ENCODE measurements at places on chromosomes 5 and 9.

DNA sequence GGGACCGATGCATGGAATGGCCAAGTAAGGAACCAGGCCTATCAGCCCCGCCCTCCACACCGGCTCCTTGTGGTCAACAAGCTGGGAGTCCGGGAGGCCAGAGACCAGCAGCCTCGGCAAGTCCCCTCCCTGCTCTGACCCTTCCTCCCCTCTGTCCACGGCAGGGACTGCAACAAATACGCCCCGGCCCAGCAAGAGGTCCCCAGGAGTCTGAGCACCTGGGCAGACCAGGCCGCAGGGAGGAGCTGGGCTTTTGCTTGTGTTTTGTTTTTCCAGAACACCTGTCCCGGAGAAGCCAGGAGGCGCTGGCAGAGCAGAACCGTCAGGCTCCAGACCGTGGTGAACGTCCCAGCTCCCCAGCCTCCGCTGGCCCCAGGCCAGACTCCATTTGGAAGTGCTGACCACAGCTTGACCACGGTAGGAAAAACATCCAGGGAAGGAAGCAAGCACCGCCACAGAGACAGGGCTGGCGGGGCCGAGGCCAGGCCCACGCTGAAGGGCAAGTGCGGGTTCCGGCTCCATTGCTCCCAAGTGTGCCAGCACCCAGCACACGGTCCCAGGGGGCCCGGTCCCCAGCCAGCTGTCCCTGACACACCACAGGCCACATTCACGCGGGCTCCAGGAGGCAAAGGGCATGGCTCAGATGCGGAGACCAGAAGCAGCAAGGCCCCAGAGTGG lies 56.7 kb downstream of the VAV2 start:
- no peak for DNase-seq

DNA sequence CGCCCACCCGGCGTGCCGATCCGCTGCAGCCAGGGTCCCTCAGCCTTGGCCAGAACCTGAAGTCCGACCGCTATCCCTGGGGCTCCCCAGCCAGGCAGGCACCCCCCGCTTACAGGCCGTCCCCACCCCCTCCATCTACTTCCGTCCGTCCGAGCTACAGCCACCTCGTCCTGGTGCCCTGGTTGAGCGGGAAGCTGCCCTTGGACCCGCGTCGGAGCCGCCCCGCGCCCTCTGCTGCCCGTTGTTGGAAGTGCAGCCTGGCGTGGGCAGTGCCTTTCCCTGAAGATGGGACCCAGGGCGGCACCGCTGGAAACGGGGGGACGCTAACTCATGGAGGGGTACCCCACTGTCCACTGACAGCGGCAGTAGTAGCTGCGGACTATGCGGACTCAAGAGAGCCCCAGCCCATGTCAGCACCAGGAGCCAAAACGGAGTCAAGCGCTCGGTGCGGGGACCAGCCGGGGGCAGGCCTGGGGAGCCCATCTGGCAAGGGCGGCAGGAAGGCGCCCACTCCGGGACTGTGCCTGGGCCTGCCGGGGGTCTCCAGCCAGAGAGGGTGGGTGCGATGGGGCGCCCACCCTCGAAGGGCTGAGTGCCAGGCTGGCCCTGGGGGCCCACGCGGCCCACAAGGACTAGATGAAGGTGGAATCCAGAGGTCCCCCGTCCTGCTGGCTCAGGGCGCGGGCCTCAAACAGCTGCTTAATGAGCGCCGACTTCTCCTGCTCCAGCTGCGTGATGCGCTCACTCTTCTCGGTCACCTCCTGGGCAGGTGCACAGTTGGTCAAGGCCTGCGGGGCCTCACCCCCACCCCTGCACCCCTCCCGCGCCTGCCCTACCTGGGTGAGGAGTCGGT lies 6.1 kb downstream of the SAPCD2 start:
- DNase-seq, result peak; percentile 36

DNA sequence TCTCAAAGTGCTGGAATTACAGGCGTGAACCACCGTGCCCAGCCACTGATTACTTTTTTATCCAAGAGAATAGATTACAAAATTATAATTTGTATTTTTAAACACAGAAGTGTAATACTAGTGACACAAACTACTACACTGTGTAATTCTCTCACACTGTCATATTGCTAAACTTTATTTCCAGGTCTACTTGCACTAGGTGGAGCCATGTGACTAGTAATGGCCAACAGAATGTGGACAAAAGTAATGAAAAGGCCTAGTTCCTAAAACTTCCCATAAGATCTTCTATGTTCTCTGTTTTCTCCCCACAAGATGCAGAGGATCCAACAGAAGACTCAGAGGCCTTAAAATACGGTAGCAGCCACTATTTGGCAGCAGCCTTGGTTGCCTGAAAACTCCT lies 27.3 kb downstream of the NADK2 start:
- DNase-seq, result no peak

- DNase-seq, result no peak
Measured at GRCh38 chr9:130267930-130268329, 2.4 kb downstream of the HMCN2 start.

- DNase-seq, result no peak
Measured at GRCh38 chr5:36181774-36182173, 29.9 kb downstream of the SKP2 start.

DNA sequence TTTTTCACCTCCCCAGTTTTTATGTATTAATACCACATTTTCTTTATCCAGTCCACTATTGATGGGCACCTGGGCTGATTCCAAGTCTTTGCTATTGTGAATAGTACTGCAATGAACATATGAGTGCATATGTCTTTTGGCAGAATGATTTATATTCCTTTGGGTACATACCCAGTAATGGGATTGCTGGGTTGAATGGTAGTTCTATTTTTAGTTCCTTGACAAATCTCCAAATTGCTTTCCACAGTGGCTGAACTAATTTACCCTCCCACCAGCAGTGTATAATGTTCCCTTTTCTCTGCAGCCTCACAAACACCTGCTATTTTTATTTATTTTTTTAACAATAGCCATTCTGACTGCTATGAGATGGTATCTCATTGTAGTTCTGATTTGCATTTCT lies 340.2 kb downstream of the ADAMTS6 start:
- no peak for DNase-seq

DNA sequence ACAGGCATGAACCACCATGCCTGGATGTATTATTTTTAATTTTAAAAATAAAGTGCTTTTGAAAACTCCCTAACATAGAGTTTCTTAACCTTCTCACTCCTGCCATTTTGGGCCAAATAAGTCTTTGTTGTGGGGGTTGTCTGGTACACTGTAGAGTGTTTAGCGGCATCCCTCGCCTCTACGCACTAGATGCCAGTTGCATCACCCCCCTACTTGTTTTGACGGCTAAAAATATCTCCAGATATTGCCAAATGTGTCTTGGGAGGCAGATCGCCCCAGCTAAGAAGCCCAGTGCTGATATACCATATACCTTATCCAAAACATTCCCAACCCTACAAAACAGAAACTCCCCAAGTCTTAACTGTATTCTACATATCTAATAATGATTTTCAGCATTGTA lies 54.6 kb downstream of the SCAI start:
- no peak for DNase-seq

DNA sequence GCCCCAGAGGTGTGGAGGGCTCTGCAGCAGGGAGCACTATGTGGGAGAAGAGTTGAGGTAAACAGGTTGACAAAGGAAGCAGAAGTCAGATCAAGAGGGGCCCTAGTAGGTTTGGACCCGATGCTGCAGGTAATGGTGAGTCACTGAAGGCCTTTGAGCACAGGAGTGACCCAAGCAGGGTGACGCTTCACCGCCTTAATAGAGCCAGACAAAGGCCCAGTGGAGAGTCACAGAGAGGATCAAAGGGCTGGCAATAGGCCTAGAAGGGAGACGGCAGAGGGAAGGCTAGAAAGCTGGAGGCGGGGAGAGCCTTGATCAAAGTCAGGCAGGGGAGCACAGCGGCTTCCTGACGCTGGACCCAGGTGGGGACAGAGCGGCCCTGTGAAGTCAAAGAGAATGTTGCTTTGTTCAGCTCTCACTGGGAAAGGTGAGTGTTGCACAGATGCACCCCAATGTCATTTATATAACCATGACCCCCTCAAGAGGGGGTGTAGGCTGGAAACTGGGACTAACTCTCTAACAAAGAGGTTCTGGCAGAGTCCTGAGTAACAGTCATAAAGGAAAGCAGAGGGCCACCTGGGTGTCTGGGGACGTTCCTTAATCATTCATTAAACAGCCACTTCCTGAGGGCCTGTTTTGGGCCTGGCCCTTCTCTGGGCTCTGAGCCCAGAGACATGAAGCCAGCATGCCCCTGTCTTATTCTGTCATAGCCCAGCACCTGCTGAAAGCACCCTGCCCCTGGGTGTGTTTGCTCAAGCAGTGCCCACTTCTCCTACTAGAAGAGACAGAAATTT lies 9.8 kb upstream of the CPLX2 start:
- DNase-seq, result no peak

DNA sequence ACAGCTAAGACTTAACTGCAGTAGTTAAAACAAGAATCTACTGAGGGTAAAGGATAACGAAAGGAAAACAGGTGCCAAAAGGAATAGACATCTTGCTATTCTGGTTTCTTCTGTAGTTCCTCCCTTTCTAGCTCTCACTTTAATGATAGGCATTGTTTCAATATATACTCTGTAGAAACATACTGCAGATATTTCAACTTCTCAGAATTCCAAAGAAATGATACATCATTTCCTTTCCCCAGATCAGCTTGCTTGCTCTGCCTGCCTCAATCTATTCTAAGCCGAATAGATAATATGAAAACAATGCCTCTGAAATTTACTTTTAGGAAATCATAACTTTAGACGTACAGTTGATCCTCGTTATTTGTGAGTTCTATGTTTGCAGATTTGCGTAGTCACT lies 46.3 kb downstream of the ACO1 start:
- no peak for DNase-seq

- DNase-seq, result no peak
Measured at GRCh38 chr5:91956738-91957137, 573.6 kb upstream of the ARRDC3 start.

DNA sequence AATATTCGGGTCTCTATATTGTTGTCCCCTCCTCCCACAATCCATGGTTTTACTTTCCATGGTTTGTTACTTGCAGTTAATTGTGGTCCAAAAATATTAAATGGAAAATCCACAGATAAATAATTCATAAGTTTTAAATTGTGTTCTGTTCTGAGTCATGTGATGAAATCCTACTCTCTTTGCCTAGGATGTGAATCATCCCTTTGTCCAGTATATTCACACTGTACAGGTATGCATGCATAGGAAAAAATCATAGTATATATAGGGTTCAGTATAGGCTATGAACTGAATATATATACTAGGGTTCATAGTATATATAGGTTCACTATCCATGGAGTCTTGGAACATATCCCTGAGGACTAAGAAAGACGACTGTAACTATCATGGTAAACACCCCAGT lies 19.6 kb downstream of the INSYN2B start:
- no peak for DNase-seq

GRCh38 chr5:66661149-66661548 lies 65.0 kb downstream of the MAST4 start:
- no peak for DNase-seq

- DNase-seq, result no peak
Measured at GRCh38 chr5:17443333-17444130, 54.5 kb upstream of the TAF11L2 start.

DNA sequence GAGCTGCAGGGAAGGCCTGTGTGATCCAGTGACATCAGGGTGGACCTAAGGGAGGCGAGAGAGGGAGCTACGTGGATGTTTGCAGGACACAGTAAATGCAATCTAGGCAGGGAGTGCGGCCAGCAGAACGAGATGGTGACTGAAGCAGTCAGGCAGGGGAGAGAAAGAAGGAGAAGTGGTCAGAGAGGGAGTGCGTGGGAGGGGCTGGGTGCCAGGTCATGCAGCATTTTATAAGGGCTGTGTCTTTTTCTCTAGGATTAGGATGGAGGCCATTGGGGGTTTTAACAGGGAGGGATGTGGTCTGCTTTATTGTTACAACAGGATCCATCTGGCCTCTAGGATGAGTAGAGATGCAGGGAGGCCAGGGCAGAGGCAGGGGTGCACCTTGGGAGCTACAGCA lies 80.4 kb downstream of the DCP2 start:
- no peak for DNase-seq

DNA sequence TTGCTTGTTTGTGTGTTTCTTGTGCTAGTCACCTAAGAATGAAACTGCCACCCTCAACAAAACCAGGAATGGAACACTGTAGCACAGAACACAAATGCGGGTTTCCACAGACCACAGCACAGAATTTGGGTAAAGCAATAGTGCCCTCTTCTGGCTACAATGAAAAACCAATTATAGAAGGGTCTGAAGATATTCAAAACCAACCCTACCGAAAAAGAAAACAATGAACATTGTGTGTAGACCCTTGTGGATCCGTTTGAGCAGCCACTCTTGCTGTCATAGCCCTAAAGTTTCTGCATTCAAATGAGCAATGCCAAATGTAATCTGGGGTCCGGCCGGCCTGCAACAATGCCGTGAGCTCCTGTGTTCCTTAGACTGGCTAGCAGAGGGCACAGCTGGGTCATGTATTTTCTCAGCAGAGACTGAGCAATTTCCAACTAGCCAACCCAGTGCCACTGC lies 8.3 kb upstream of the ENC1 start:
- DNase-seq, result no peak

DNA sequence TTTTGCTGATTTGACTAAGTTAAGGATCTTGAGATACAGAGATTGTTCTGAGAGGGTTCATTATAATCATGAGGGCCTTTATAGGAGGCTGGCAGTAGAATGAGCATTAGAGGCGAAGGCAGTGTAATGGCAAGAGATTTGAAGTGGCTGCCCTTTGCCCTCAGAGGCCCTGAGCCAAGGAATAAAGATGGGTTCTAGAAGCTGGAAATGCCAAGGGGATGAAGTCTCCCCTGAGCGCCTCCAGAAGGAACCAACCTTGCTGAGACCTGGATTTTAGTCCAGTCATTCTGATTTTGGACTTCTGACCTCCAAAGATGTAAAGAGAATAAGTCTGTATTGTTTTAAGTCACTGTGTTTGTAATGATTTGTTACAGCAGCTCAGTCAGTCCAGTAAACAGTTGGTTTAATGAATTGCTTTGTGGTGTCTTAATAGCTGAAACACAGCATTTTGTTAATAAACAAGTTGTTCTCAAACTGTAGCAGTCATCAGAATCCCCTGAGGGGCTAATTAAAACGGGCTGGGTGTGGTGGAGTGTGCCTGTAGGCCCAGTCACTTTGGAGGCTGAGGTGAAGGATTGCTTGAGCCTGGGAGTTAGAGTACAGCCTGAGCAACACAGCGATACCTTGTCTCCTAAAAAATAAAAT lies 23.2 kb downstream of the GLRX start:
- no peak for DNase-seq

- no peak for DNase-seq
Measured at GRCh38 chr5:13658761-13659160, 285.7 kb downstream of the DNAH5 start.

GRCh38 chr5:137994556-137994955 lies 38.3 kb downstream of the FAM13B start:
- no peak for DNase-seq

DNA sequence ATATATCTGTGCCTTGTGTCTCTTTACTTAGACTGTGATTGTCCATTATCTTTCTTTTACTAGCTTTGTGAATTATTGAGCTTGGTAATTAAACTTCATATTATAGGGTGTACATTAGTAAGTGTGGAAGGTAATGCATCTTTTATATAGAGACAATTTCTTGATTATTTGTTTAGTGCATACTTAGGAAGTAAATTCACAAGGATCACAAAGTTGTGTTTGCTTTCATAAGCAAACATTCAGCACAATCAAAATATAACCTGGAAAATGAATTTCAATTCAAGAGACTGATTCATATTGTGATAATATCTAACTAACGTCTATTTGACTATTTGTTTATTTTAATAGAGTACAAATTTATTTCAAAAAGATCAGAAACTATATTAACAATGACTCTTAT lies 749.9 kb upstream of the NUDT12 start:
- no peak for DNase-seq

GRCh38 chr9:108270051-108270450 lies 585.7 kb downstream of the ACTL7B start:
- no peak for DNase-seq

All from anterior cingulate cortex (tissue), 58 donors.